PC-9 (cell line): ENCODE measurements at places on chromosomes 12 and 14. TPM values are rescaled to one million over a fixed set of nuclear protein-coding genes. Genes with fewer than 3 reads are reported as not detected.

The VSX2 gene
- total RNA-seq: not detected in 2 replicates

The OVCH1 gene
- total RNA-seq: not detected in 2 replicates

The DPF3 gene
- total RNA-seq: not detected in 2 replicates

The CYP27B1 gene
- 1.6 and 1.8 TPM in 2 replicates for total RNA-seq

The LETMD1 gene
- total RNA-seq: 81.9 and 87.4 TPM in 2 replicates

The DNAI7 gene
- 2.4 and 2.9 TPM in 2 replicates for total RNA-seq

The TEAD4 gene
- 47.7 and 56.0 TPM in 2 replicates for total RNA-seq

The DHH gene
- total RNA-seq: 0.13 and 0.28 TPM in 2 replicates

The PTPN6 gene
- 84.1 and 92.7 TPM in 2 replicates for total RNA-seq

The ADAM20 gene
- total RNA-seq: 0.94 and 1.9 TPM in 2 replicates
